ENCODE measurements at places on chromosomes 3 and 15.

GRCh38 chr3:159787178-159787574 is 201.5 kb upstream of the IL12A start:
- DNase-seq = no peak

DNA sequence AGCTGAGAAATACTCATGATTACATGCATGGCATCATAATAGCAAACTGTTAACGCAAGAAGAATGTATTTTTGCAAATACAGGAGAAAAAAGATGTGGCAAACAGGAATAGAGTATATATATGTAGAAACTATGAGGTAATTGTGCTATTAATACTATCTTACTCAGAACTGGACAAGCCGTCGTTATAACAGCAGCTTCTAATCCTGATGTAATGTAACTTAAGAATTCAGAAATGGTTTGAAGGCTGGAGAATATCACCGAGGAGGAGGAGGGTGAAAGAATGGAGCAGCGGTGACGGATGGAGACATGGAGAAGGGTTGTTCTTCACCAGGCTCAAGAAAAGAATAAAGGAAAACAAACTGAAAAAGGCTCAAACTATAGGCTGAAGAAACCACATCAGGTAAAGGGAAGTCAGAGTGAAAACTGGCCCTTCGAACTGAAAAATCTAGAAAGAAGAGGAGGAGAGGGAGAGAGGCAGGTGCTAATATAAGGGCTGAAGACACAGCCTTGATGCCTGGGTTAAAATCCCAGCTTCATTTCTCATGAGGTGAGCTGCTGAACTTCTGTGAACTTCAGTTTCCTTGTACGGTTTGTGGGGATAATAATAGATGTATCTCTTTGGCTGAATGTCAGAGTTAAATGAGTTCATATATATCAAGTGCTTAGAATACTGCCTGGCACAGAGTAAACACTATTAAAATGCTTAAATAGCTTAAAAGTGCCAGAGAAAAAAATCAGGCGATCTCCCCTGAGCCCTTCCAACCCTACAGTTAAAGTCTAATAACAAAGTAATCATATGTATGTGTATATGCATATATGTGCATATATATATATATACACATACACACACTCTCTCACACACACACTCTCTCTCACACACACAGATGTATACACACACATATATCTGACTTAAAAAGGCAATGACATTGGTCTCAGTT is 43.9 kb downstream of the GOLIM4 start:
- no peak for DNase-seq

GRCh38 chr15:100143378-100143777 is 198.4 kb downstream of the ADAMTS17 start:
- no peak for DNase-seq

- no peak for DNase-seq
Observed at GRCh38 chr15:93073465-93073952, 15.5 kb downstream of the RGMA start.

- DNase-seq = no peak
Observed at GRCh38 chr15:38217191-38217595, 35.4 kb upstream of the SPRED1 start.

GRCh38 chr3:170868577-170869238 is 1.3 kb downstream of the RPL22L1 start:
- DNase-seq = no peak

DNA sequence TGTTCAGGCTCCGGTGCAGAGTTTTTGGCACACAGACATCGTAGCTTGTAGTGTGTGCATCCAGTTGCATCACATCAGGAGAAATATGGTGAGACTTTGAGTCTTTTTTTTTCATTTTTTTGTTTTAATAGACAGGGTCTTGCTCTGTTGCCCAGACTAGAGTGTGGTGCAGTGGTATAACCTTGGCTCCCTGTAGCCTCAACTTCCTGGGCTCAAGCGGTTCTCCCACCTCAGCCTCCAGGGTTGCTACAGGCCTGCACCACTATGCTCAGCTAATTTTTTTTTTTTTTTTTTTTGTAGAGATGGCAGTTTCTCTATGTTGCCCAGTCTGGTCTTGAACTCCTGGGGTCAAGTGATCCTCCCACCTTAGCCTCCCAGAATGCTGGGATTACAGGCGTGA is 51.1 kb upstream of the TEX264 start:
- no peak for DNase-seq

GRCh38 chr3:129621626-129622225 is 15.2 kb upstream of the PLXND1 start:
- no peak for DNase-seq

- DNase-seq = no peak
Observed at GRCh38 chr15:101692801-101693598, 31.3 kb downstream of the TARS3 start.

DNA sequence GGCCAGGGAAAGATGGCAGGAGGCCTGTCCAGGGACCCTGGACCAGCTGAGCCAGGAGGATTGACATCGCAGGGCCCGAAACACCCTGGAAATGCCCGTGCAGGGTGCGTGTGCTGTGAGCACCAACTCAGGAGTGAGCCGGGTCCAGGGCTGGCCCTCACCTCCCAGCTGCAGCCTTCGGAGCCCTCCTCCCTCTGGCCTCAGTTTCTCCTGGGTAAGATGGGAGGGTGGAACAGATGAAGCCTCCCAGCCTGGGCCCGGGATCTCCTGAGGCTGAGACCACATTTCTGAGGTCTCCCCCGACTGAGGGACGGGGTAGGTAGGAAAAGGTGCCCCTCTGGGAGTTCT is 5.3 kb upstream of the CALML4 start:
- DNase-seq = no peak
